Anterior cingulate cortex (tissue), 58 donors: ENCODE measurements at places on chromosomes 2 and 18.

DNA sequence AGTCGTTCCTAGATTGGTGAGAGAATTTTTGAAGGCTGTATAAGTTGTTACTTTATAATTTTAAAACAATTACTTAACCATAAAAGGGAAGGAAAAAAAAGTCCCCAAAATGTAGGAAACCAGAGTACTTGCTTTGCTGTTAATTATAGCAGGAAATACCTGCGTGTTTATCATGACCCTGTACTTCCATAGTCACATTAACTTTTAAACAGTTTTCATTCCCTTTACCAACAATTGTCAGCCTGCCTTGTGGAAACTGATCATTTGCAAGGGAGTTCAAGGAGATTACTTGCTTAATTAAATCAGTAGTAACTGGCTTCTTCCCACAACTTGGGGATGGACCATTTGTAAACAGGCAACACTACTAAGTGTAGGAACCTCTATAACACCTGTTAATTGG is 6.4 kb upstream of the ITPRID2 start:
- DNase-seq = no peak

- DNase-seq = no peak
These were observed 32.6 kb upstream of the PPP3R1 start for GRCh38 chr2:68284896-68285295.

GRCh38 chr2:10941383-10941782 is 29.6 kb downstream of the KCNF1 start:
- no peak for DNase-seq

DNA sequence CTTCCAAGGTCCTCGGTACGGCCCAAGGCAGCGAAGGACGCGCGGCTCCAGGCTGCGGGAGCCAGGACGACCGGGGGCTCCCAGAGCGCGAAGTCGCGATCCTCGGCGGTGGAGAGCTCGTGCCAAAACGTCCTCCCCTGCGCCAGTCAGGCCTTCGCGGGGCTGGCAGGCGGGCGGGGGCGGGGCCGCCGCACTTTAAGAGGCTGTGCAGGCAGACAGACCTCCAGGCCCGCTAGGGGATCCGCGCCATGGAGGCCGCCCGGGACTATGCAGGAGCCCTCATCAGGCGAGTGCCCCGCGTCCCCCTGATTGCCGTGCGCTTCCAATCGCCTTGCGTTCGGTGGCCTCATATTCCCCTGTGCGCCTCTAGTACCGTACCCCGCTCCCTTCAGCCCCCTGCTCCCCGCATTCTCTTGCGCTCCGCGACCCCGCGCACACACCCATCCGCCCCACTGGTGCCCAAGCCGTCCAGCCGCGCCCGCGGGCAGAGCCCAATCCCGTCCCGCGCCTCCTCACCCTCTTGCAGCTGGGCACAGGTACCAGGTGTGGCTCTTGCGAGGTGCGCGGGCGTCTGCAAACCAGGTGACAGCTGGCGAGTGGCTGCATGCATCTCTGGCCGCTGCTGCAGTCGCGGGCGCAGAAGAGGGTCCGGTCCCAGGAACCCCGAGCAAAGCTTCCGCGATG is at the start of gene CIDEA:
Gene CIDEA, plus strand, starts transcription at position 226 of the 684 bp plus-strand sequence. Its CDS starts 23 bp downstream, at position 249.
- DNase-seq = no peak

GRCh38 chr2:7140306-7140705 is 223.1 kb downstream of the RNF144A start:
- DNase-seq = no peak

GRCh38 chr2:11342551-11343367 is 1.7 kb downstream of the ROCK2 start:
- no peak for DNase-seq

DNA sequence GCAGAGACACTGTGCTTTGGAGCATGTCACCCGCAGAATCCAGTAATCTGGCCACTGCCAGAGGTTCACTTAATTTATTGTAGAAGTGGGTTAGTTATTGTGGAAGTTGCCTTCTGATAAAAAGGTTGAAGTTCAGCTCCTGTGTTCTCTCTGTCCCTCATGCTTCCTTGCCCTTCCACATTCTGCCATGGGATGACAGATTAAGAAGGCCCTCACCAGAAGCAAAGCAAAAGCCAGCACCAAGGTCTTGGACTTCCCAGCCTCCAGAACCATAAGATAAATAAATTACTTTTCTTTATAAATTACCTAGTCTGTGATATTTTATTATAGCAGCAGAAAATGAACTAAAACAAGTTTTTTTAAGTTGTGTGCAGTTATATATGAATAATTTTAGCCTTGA is 145.0 kb upstream of the SH3BP4 start:
- DNase-seq = no peak

- no peak for DNase-seq
These were observed 82.7 kb upstream of the CD302 start for GRCh38 chr2:159880729-159881128.

DNA sequence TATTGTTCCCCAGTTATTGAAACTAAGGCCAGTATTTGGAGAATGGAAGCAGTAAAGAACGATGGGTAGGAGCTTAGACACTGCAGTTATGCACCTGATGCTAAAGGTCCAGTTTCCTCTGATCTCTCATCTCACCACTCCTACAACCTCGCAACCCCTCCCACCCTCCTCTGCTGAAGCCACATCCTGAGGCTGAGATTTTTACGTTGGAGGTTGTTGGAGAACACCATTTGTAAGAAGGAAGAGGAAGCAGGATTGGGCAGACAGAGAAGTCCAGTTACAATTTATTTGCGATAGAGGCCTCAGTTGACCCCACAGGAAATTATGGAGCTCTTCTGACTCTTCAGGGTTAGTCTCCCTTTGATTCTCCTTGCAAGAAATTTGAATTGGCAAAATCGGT is 54.3 kb upstream of the NDUFV2 start:
- DNase-seq = no peak

DNA sequence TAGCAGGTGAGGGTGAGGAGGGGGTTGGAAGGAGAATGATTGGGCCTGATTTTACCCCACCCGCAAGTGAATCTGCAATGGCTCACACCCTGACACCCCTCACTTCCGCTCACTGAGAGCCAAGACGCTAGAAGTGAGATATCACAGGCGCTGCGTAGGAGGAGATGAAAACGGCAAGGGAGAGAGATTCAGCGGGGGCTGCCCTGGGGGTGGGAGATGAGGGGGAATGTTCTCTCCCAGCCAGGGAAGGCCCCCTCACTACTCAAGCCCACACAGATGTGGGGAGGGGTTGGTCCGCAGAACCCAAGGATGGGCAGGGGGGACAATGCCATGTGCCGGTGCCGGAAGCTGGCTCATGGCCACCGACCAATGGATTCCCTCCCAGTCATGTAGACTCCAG is 32.9 kb downstream of the LOXHD1 start:
- peak; percentile 13 for DNase-seq

GRCh38 chr2:102238039-102238756 is 51.4 kb downstream of the IL1RL2 start:
- no peak for DNase-seq

- no peak for DNase-seq
These were observed 303.3 kb downstream of the NCKAP5 start for GRCh38 chr2:133264989-133265401.

GRCh38 chr2:73979686-73980085 is 5.0 kb upstream of the TET3 start:
- no peak for DNase-seq

- DNase-seq = no peak
These were observed 551.8 kb downstream of the SOCS6 start for GRCh38 chr18:70840649-70841048.

DNA sequence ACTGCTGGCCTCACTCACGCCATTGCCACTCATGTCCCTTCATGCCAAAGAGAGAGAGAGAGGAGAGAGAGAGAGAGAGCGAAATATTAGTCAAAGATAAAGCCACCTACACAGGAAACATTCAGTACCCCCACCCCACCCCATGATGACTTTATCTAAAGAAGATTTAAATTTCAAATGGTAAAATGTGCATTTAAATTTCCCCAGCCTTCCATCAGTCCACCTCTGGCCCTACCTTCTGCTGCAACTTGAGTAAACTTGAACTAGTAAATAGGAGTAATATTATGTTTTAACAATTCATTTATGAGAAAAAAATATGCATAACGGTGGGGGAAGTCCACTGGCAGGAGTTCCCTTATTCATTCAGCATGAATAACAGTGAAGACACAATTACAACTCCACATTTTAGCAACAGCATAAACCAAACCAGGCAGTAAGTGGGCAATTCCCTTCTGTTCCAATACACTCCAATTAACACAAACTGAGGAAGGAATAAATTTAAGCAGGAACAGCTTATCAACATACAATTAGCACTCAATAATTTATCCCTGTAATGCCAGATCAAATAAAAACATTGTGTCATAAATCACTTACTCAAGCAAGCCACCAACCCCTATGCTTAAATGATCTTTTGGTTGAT is 264.2 kb downstream of the LNPK start:
- no peak for DNase-seq

GRCh38 chr2:169509298-169509885 is at the start of gene KLHL41:
Gene KLHL41 (plus strand): TSS chr2:169509702. CDS start chr2:169509779, 77 bp downstream.
- no peak for DNase-seq

- DNase-seq = no peak
These were observed 33.2 kb downstream of the ZNF892 start for GRCh38 chr2:95240556-95240955.

GRCh38 chr2:112006076-112006410 is 49.0 kb upstream of the TMEM87B start:
- no peak for DNase-seq

- no peak for DNase-seq
These were observed 223.5 kb downstream of the NDUFA10 start for GRCh38 chr2:239801404-239802184.

DNA sequence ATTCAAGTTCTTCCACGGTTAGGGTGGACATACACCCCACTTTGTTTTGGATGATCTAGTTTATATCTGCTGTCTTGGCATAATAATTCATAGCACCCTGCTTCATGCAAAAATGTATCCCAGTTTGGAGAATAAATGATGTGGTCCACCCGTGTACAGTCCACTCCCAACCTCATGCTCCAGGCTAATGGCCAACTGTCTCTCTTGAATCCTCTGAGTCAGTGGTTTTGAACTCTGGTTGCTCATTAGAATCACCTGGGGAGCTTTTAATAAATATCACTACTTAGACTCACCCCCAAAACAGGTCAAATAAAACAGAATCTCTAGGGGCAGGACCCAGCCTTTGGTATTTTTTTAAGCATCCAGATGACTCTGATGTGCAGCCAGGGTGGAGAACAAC is 78.5 kb downstream of the SDC1 start:
- no peak for DNase-seq

DNA sequence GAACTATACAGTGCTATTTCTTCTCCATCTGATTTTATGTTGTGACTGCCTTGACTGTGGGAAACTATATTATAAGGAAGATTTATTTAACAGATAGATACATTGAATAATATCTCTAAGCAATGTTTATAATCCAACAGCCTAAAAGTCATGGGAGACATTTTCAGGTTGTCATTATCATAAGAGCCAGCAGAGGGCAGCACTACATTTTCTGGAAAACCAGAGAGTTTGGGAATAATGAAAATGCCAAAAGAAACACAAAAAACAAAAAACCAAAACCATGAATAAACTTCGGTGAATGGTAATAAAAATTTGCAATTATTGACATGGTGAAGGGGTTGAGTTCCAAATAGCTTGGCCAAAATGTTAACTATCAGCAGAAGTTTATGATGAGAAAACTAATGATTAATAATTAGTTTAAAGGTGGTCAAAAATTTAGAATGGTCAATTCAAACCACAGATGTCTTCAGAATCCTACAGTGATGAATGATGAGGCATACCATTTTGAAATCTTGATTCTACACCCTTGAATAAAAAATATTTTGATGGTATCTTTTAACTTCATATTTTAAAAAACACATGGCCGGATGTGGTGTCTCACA is 4.7 kb downstream of the EEF1B2 start:
- DNase-seq = no peak

DNA sequence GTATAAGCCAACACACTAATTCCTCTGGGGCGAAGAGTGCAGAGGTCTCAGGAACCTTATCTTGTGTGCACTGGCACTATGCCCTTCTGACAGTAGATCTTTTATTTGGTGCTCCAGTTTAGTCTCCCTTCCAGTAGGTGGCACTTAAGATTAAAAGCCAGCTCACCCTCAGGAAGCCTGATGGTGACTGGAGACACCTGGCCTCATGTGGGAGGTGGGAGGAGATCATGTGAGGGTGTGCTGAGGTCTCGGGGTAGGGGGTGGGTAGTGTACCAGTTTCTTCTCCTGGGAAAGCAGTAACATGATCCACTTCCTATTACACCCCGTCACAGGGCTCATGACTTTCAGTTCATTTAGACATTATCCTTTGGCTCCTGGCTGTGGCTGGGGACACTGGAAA is 654.9 kb downstream of the ADCYAP1 start:
- no peak for DNase-seq

- no peak for DNase-seq
These were observed 10.9 kb downstream of the WNT10A start for GRCh38 chr2:218891275-218892135.

DNA sequence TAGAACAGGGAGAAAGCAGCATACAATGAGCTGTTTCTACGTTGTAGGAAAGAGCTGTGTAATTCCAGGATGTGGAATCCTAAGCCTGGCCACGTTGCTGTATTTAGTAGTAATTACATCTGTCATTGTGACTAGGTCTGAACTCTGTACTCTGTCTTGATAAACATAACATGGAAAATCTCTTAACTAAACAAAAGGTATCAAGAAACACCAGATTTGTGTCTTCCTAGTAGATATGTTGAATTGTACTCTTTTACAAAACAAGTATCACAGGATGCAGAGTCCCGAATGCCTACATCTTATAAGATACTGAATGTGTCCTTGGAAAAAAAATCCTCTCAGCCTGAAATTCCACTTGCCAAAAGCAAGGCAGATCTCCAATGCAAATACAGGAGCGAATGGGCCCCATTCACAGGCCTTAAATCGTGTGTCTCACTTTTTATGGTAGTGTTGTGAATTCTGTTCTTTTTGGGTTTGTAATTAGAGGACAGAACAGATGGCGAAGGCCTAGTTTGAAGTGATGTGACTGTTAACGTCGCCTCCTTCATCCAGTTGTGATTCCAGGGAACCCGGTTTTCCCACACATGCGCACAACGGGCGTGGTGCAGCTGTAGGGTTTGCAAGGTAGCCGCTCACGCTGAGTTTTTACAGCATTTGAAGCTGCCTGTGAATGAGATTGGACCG is 246.5 kb downstream of the GBX2 start:
- DNase-seq = no peak

GRCh38 chr2:10159086-10159485 is 36.5 kb downstream of the RRM2 start:
- DNase-seq = no peak

- no peak for DNase-seq
These were observed 14.5 kb downstream of the OLA1 start for GRCh38 chr2:174233771-174234275.

GRCh38 chr2:121400201-121400600 is 115.2 kb upstream of the TFCP2L1 start:
- DNase-seq = no peak
